ENCODE measurements at places on chromosomes 12 and 14.

GRCh38 chr12:114406316-114406983, 506 bp upstream of the TBX5 start:
- DNase-seq: peak; percentile 82

- no peak for DNase-seq
These were observed 395.5 kb downstream of the ZFP36L1 start for GRCh38 chr14:68397371-68397811.

- no peak for DNase-seq
These were observed 173.5 kb downstream of the CHST11 start for GRCh38 chr12:104630230-104630670.

- peak; percentile 93 for DNase-seq
These were observed 10.4 kb downstream of the BEST3 start for GRCh38 chr12:69688471-69689427.

- no peak for DNase-seq
These were observed 347.4 kb downstream of the DPF3 start for GRCh38 chr14:72546344-72547016.

DNA sequence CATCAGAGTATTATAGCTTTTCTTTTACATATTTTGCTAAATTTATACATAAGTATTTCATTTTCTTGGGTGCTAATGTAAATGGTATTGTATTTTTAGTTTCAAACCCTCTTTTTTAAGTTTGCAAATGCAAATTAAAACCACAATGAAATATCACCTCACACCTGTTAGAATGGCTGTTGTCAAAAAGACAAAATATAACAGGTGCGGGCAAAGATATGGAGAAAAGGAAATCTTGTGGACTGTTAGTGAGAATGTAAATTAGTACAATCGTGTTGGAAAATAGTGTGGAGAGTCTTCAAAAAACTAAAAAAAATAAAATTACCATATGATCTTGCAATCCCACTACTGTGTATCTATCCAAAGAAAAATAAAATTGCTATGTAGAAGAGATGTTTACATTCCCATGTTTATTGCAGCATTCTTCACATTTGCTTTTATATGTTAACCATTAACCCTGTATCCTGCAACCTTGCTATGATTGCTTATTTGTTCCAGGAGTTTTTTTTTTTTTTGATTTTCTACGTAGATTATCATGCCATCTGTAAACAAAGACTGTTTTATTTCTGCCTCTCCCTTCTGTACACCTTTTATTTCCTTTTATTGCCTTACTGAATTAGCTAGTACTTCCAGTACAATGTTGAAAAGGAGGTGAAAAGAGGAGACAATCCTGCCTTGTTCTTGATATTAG, 405.4 kb upstream of the MIS18BP1 start:
- DNase-seq: no peak

DNA sequence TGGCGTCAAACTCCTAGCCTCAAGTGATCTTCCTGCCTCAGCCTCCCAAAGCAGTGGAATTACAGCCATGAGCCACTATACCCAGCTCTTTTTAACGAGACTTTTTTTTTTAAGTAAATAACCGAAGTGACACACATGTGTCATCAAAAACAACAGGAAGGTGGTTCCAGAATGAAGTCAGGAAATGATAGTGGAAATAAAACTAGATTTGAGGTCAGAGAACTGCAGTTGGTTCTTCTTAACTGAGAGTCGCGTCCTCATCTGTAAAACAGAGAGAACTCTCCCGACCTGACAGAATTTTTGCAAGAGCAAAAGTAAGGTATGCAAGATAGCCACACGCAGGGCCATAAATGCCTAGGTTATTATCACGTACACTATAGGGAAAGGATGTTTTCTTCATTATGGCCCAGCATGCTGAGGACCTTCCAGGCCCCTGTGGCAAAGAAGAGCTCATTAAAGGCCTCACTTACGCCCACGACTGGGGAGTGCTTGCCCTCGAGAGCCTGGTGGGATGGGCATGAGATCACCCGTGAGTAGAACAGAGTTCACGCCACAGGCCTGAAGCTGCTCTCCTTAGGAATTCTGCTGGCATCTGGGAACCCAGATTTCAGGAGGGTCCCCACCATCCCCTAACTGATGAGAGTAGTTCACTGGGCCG, 67.2 kb downstream of the SCARB1 start:
- DNase-seq: no peak

- DNase-seq: no peak
These were observed 110.6 kb downstream of the PRMT8 start for GRCh38 chr12:3601461-3602150.

DNA sequence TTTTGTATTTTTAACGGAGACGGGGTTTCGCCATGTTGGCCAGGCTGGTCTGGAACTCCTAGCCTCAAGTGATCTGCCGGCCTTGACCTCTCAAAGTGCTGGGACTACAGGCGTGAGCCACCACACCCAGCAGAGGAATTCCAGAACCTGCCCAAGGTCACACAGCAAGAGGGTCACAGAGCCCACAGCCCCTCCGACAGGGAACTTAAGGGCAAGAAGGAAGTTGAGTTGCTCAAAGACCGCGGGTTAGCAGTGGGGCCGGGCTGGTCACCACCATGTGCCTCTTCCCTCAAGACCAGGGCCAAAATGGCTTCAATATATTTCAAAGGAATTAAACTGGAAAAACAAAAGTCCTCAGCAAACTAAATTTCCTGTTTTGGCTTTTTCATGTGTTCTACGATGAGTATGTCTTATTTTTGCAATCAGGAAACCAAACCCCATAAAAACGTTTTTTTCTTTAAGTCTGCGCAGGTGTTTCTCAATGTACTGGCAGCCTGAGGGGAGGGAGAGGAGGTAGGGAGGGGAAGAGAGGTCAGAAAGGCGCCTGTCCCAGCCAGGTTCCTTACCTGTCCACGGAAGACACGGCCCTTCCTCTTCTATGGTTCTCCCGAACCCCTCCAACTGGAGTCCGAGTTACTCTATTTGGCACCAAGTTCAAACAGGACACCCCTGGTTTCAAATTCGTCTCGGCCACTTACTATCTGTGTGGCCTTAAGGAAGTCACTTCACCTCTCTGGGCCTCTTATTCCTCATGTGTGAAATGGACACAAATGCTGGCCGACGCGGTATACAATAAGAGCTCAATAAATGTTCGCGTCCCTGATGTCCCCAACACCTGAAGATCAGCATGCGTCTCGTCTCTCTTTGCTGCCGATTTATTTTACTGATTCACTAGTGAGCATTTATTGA, 778 bp downstream of the SLC8B1 start:
- no peak for DNase-seq

DNA sequence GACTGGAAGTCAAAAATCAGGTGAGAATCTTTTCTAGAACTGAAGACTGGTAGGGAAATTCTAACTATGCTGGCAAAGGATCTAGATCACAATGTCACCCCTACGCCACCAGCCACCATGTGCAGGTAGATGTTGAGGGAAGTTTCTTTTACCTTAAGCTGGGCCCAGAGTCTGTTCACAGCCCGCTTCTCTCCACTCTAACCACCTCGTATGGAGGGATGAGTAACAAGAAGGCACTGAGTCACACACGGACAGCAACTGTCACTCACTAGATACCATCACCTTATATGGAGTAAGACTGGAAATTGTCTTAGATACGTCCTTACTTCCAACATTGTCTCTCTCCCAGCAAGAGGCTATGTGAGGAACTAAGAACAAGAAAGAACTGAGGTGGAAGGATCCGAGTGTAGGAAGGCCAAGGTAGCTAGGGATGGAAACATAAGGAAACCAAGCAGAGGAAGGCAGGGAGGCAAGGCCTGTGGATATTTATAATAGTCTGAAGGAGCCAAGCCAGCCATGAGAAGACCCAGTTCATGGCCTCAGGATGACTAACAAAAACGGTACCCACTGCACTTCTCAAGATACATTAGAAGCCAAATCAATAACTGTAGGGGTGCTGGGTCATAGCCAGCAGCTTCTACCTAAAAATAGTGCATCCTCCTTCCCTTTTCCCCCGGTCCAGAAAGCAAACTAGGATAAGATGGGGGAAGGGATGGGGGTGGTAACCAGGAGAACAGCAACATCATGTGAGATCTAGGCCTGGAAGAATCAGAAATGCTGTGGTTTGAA, 15.5 kb downstream of the REM2 start:
- peak; percentile 88 for DNase-seq

DNA sequence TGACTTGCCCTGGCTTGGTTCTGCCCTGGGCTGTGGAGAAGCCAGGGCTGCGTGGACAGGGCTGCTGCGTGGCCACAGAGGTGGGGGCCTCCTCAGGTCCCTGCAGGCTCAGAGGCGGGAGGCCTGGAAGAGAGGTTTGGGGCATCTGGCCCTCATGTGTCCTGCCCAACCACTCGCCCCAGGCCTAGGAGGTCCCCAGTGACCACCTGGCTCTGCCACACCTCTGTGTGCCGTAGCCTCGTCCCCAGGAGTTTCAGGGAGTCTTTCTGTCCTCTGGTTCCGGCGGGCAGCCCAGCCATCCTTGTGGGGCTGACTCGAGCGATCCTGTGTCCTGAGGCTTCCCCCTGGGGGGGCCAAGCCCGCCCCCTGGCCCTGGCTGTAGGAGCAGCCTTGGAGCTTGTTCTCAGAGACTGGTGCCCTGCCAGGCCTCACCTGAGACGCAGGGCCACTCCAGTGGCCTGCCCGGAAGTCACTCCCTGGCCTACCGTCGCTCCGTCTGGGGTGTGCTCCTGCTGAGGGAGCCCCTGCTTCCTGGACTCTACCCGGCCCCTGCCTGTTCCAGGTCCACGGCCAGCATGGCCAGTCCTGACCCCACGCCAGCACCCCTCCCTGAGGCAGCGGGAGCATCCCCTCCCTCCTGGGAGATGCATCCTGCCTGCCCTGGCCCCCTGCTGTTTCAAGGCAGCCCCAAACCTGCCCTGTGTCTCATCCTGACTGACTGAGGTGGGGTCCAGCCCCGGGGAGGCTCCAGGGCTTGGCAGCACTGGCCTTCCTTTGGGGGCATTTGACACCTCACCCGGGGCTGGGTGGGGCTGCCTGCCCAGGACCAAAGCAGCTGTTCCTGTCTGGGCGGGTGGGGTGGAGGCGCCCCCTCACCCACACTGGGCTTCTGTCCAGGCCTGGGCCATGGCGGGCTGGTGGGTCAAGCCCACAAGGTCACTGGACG, 13.9 kb downstream of the ASPG start:
- no peak for DNase-seq

GRCh38 chr12:97404543-97404942, 58.1 kb upstream of the RMST start:
- DNase-seq: peak; percentile 3

DNA sequence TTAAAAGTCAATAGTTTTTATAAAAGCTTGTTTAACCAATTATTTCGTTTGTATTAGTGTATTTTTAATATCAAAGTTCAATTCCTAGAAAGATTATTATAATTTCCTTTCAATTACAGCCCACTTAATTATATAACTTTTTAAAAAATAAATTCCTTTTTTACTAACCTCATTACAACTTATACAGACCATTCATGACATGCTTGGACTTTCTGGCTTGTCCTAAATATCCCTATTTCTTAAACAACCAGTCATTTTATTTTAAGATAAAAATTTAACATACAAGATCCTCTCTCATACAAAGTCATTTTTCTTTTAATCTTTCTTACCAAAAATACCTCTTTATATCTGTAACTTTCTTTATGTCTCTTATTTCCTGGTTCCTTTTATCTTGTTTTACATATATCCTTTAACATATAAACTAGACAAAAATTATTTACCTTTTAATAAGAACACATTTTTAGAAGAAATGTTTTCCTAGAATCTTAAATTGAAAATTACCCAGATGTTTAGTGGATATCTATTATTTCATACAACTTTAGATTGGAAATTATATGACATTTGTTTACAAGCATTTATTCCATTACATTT, 10.4 kb upstream of the TMEM263 start:
- no peak for DNase-seq

DNA sequence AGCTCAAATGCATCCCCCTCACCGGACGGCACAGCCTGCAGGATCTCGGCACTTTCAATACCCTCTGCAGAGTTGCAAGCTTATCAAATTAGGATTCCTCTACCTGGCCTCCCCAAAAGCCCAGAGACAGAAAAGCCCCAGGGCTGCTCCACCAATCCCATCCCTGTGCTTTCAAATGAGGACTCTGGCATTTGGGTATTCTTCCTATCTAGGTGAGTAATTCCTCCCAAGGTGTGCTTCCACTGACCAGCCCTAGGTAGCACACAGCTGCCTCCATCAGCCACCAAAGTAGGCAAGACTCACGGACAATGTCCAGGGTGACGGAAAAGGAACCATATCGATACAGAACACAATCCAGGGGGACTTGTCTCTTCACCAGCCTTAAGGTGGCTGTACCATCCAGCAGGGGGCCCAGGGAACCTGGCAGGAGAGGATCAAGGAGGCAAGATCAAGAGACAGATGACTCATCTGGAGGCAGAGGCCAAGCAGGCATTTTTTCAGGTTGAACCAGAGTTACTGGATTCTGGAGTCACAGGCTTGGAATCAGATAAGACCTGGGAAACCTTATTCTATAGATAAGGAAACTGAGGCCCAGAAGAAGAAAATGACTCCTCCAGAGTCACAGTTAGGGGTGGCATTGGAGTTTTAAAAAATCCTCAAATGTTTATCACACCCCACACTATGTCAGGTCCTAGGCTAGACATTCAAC, 9.9 kb downstream of the PMEL start:
- peak; percentile 54 for DNase-seq

GRCh38 chr14:28542040-28542439, 224.5 kb upstream of the FOXG1 start:
- peak; percentile 13 for DNase-seq

- DNase-seq: no peak
These were observed 43.9 kb upstream of the PCED1B start for GRCh38 chr12:47035484-47035883.

GRCh38 chr14:66375046-66375964, 110.9 kb upstream of the CCDC196 start:
- DNase-seq: no peak

GRCh38 chr12:101794574-101794973, 36.2 kb downstream of the GNPTAB start:
- DNase-seq: no peak

DNA sequence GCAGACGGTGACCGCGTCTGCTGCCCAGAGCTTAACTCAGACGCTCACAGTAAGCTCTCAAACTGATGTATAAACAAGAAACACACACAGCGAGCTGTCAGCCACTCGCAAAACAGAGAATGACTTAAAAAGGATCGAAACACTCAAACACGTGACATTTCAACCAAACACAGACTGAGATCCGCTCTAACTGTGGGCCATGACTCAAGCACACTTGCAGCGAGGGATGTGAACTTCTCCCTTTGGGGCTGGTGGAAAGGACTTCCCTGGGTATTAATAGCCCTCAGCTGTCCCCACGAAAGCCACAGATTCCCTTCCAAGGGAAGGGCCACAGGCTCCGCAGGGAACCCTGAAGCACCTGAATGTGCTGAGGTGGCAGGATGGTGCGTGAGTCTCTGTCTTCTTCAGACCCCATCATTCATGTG, 29.1 kb downstream of the CCDC88C start:
- DNase-seq: peak; percentile 14

- no peak for DNase-seq
These were observed 115.4 kb upstream of the MYL2 start for GRCh38 chr12:111035578-111036301.

GRCh38 chr14:75753696-75754095, 92.7 kb downstream of the TTLL5 start:
- DNase-seq: no peak

DNA sequence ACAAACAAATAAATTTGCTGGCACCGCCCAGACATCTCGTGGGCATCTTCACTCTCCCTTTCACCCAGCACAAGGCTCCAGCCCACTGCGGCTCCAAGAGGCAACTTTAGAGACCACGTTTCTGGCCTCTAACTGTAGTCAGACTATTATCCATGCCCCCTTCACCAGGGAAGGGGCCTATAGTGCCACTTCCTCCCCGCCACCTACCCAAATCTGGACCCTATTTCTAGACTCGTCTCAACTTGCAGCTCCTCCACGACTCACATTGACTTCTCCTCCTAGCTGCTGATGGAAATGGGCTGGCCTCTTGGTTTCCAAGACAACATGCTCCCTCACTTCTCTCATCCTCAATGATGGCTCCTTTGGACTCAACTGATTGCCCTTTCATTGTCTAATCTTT, 12.3 kb downstream of the KRT1 start:
- DNase-seq: no peak

Data from fibroblast of skin of abdomen (primary cell).